Ascending aorta (tissue), 2 donors: ENCODE measurements at places on chromosomes 5 and 9.
A peak's percentile ranks its signal among the peaks of the same experiment; 100 is the strongest.

GRCh38 chr5:142095651-142096330 lies 12.8 kb upstream of the NDFIP1 start:
- DNase-seq = no peak

DNA sequence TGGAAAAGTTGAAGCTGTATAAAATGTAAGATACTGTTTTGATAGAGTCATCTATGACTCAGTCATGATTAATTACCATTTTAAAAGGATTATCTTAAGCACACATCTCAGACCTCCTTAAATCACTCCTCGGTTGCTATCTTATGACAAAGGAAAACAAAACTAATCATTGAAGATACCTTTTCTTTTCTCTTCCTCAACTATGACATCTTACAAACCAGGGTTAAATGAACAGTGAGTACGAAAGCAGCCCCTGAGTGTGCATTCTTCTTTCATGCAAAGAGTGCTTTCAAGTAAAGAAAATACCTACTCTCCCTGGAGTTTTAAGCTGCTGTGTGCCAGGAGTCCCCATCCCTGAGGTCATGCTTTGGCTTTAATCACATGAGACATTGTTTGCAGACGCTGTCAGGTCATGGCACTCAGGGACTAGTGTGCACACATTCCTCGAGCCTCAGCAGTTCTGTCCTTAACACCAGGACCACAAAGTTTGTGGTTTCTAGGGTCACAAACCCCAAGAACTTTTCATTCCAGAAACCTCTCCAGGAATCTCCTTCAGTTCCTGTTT lies 86.7 kb upstream of the ICE1 start:
- no peak for DNase-seq

DNA sequence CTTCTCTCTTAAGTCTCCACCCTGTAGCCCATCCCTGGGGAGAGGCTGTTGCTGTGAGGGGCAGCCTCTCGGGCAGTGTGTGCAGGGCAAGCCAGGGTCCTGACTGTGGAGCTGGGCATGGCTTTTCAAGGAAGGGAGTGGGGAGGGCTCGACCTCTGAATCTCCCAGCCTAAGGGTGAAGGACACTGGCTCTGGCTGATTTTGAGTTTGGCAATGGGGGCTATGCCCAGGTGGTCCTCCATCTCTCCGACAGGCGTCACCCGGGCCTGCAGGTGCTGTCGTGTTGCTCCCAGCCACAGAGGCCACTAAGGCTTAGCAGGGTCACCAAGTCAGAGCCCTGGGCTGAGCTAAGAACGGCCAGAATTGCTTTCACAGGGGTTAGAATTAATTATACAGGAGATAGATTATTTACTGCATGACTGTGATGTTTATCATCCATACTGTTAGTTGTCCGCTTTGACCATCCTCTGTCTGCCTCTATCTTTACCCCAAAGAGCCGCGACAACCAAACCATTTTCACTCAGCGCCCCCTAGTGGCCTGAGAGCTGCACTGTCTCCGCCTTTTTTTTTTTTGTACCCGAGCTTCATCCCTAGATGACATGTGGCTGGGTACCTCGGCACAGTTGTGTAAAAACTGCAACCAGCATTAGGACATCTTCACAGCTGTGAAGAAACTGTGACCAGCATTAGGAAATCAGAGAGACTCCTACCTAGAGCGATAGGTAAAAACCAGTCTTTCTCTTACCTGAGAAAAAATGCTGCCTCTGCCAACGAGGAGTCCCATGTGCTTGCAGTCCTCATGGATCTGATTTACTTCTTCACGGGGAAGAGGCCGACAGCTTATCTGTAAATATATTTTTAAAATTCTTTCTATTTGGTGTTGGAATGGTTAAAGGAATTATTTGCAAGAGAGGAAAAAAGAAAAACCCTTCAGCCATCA lies 44.5 kb downstream of the AGXT2 start:
- no peak for DNase-seq

DNA sequence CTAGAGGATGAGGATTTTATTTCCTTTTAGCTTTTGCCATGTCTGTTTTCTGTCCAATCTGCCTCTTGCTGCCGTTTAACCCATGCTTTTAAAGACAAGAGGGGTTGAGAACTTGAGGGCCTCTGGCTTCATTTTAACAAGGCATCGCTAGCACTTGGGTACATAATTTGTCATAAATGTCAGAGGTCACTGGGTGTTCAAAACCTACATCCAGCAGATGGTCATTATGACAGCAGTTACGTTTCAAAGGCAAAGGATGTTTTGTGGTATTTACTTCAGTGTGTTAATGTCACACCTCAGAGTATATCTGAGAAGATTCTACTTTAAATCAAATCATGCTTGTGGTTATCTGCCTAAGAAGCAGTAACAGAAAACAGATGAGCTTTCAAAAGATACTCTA lies 918.3 kb downstream of the NR2F1-AS1 start:
- no peak for DNase-seq

DNA sequence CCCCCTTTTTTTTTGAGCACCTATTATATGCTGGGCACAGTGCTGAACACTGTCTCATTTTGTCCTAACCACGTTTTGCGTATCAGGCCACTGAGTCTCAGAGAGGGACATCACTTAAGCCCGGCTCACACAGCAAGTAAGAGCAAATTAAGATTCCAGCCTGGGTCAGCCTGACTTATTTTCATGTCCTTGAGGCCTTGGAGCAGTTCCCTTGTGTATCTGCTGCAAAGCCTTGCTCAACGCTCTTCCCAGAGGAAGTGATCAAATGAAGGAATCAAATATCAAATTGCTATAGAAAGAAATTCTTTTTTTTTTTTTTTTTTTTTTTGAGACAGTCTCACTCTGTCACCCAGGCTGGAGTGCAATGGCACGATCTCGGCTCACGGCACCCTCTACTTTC lies 30.7 kb downstream of the ERGIC1 start:
- no peak for DNase-seq

DNA sequence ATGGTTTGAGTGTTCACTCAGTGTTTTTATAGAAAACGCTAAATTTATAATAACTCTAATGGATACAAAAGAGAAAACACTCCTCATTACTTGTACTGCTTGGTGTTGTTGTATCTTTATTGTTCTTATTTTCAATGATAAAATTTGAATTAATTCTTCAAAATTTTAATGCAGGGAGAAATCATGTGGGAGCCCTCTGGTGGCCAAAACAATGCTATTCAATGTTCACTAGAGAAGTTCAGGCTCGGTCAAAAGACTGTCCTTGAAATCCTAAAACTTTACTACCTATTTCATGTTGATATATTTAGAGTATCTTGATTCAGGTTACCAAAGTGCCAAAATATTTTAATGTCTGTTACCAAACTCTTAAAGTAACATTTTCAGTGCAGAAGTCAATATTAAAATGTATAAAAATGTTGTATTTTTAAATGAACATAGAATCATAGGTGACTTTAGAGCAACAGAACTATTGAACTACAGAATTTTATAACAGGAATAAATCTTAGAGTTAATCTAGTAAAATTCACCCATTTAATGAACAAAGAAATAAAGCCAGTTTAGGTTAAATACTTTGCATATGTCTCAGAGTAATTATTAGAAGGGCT lies 1259.8 kb downstream of the PTPRD start:
- no peak for DNase-seq

- DNase-seq = no peak
Observed at GRCh38 chr9:108953983-108954574, 19.9 kb downstream of the ABITRAM start.

DNA sequence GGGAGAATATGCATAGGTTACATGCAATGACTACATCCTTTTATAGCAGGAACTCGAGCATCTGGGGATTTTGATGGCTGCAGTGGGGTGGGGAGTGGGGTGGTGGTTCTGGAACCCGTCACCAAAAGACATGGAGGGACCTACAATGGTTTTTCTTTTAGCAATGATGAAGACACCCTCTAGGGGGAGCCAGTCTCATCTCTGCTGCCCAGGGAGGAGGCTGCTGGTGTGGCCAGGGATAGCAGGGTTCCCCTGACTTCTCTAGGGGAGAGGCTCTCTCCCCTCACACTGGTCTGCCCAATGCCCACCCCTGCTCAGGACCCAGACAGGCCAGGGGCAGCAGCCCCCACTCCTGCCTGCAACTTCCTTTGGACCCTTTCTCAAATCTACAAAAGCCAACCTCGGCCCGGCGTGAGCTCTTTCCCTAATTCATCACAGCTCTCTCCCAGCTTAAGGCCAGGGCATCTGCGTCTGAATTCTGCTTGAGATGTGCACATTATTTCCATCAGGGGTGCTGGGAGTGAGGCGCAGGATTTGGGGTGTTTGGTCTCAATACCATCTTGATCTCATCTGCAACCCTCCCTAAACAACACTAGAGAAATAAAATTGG lies 73.6 kb upstream of the RETREG1 start:
- DNase-seq = no peak

GRCh38 chr5:23740029-23740428 lies 232.6 kb downstream of the PRDM9 start:
- DNase-seq = no peak

GRCh38 chr5:43039471-43040286 lies 440 bp downstream of the ANXA2R start:
- DNase-seq = peak; percentile 77

DNA sequence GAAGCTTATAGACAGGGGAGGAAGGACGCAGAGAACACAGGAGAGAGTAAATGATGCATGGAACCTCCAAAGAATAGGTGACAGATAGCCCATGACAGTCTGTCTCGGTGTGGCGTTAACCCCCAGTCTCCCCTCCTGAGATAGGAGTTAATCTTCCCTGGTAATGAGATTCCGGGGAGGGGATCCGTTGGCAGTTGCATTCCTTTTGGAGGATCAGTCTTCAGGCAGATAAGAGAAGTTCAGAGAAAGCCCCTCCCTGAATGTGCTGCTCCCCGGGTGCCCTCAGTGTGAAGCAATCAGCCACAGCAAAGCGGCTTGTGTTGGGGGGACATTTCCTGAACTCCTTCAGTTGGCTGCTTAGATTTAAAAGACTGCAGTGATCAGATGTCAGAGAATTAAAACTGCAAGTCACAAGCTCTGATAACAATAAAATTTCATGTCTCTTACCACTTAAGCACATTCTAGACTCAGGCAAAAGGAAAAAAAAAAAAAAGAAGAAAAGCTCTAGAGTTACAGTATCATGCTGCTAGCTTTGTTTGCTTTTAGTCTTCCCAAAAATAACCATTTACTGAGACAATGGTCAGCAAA lies 121.1 kb downstream of the EGFLAM start:
- DNase-seq = no peak

GRCh38 chr5:137281201-137281600 lies 217.9 kb downstream of the SPOCK1 start:
- DNase-seq = no peak

- DNase-seq = no peak
Observed at GRCh38 chr5:180596115-180596667, 4.9 kb upstream of the SCGB3A1 start.

GRCh38 chr9:16782490-16782889 lies 88.0 kb downstream of the BNC2 start:
- DNase-seq = no peak

GRCh38 chr5:168356592-168356991 lies 65.1 kb downstream of the WWC1 start:
- no peak for DNase-seq

- DNase-seq = no peak
Observed at GRCh38 chr5:112960315-112960714, 16.3 kb upstream of the DCP2 start.

GRCh38 chr5:167626341-167627123 lies 664.9 kb upstream of the WWC1 start:
- no peak for DNase-seq

DNA sequence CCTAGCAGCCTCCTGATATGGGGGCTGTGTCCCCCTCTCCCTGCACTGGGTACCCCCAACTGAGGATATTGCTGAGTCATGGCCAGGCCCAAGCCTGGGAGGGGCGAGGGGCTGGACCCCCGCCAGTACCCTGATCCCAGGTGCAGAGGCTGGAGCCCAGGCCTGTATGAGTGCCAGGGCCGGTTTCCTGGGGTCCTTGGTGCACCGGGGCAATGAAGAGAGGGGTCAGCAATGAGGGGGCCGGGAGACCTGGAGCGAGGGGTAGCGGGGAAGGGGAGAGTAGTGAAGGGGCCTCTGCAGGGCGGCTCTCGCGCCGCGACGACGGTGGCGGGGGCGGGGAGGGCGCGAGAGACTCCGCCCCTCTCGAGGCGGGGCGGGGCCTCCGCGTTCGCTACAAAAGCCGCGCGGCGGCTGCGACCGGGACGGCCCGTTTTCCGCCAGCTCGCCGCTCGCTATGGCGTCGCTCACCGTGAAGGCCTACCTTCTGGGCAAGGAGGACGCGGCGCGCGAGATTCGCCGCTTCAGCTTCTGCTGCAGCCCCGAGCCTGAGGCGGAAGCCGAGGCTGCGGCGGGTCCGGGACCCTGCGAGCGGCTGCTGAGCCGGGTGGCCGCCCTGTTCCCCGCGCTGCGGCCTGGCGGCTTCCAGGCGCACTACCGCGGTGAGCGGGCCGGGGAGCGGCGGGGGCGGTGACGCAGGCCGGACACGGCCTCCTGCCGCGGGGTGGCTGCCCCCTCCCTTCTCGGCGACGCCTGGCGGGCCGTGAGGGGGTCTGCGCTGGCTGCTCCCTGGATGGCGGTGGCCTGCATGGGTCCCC lies at the start of gene SQSTM1:
Gene SQSTM1, plus strand, starts transcription at position 423 of the 815 bp plus-strand sequence. Its CDS starts 32 bp downstream, at position 455.
- DNase-seq = no peak

- no peak for DNase-seq
Observed at GRCh38 chr5:130141659-130142320, 237.5 kb downstream of the CHSY3 start.

GRCh38 chr5:17951392-17952169 lies 317.3 kb downstream of the TAF11L14 start:
- no peak for DNase-seq

DNA sequence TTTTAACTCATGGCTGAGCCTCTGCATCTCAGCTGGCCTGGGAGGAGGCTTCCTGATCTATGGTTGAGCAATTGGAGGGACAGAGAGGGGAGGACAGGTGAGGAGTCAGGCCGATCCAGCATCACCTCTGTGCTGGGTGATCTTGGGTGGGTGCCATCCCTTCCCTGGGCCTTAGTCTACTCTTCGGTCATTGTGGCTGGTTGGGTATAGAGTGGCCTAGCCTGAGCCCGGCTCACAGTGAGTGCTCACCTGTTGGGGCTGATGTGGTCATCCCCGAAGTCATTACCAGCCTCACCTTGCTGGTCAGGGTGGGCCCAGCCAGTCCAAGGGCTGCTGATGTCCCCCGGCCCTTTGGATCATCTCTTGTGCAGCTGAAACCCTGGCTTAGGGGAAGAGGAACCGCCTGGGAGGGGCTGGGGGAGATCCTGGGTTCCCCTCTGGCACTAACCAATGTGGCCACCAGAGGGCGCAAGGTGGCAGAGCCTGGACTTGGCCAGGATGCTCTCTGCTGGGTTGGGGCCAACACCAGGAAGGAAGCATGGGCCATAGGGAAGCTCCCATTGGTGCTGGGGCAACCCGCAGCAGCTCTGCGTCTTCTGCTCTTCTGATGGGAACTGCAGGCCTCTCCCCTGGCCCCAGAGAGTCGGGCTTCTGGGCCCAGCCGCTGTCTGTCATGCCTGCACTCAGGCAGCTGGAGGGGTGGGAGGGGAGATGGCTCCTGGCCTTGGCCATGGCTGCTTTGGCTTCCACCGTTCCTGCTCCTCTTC lies 17.3 kb upstream of the ODF2 start:
- DNase-seq = peak; percentile 89

- no peak for DNase-seq
Observed at GRCh38 chr5:136511046-136511445, 145.7 kb upstream of the TRPC7 start.

DNA sequence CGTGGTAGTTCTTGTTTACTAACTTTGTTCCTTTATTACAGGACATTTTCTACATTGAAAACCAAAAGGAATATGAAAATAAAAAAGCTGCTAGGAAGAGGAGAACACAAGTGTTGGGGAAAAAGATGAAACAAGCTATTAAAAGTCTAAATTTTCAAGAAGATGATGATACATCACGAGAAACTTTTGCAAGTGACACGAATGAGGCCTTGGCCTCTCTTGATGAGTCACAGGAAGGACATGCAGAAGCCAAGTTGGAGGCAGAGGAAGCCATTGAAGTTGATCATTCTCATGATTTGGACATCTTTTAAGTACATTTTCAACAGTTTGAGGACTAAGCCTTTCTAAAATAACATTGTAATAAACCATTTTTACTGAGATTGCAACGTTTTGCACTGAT lies 23.8 kb downstream of the PHAX start:
- no peak for DNase-seq
